ENCODE measurements at places on chromosomes 5 and 9.

GRCh38 chr5:92492908-92493307 is 1088.1 kb downstream of the NR2F1-AS1 start:
- no peak for DNase-seq

DNA sequence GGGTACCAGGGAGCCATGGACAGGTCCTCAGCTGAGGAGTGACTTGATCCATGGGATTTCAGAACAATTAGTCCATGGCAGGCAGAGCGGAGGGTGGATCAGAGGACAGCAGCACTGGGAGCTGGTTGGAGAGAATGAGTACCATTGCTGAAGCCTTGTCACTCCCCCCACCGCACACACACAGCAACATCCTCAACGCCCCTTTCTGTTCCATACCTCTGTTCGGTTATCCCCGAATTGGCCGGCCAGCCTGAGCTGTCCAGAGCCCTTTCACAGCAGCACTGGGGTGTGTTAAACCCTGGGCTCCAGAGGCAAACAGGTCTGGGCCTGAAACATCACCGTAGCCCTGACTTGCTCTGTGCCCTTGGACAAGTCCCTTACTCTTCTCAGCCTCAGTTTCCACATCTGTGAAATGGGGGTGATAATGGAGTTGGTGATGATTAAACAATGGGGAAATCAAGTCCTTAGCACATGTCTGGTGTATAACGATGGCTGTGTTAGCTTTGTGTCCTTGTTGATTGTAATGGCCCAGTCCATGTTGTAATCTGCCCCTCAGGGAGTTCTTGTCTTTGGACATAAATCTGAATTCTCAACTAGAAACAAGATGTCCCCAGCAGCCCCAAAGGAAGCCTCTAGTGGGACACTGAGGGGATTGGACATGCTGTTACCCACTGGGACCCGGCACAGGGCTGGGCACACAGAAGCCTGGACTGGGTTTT is 16.9 kb downstream of the GSN start:
- DNase-seq, result no peak

GRCh38 chr9:130692321-130692720 is 1.3 kb upstream of the EXOSC2 start:
- no peak for DNase-seq

DNA sequence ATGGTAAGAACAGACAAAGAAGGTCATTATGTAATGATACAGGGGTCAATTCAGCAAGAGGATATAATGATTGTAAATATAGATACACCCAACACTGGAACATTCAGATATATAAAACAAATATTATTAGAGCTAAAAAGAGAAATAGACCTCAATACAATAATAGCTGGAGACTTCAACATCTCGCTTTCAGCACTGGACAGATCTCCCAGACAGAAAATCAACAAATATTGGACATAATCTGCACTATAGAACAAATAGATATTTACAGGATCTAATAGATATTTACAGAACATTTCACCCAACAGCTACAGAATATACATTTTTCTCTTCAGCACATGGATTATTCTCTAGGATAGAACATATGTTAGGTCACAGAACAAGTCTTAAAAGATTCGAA is 190.6 kb upstream of the RFX3 start:
- DNase-seq, result no peak

DNA sequence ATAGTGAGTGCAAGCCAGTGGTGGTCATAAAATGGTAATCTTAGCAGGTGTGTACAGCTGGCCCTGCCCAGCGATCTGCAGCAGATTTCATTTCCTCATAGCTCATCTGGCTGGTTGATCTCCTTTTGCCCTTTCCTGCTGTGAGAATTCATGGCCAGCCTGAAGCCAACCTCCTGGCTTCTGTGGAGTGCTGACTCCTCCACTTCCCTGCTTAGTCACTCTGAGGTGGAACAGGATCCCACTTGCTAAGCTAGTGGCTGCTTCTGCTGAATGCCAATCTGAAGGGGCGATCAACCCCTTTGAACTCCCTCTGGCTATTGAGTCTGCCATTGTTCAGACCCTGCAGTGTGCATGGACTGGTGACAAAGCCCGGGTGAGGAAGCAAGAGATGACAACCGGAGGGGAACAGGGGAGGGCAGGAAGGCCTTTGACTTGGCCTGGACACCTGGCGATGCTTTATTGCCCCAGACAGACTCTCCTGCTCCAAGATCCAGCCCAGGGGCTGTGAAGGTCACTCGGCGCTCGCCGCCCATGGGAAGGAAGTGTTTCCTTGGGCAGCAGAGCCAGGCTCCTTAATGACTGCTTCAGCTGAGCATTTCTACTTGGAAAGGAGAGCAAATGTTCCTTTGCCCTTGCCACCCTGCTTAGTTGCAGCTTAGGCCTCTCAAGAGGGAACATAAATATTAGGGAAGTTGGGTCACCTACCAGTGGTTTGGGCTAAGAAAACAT is 341.1 kb downstream of the ZSWIM6 start:
- DNase-seq, result no peak

- no peak for DNase-seq
Measured at GRCh38 chr5:132469380-132470009, 21.1 kb downstream of the IRF1 start.

- no peak for DNase-seq
Measured at GRCh38 chr5:75603371-75603770, 7.9 kb upstream of the ANKDD1B start.

- no peak for DNase-seq
Measured at GRCh38 chr5:127615916-127616315, 33.0 kb upstream of the CTXN3 start.

DNA sequence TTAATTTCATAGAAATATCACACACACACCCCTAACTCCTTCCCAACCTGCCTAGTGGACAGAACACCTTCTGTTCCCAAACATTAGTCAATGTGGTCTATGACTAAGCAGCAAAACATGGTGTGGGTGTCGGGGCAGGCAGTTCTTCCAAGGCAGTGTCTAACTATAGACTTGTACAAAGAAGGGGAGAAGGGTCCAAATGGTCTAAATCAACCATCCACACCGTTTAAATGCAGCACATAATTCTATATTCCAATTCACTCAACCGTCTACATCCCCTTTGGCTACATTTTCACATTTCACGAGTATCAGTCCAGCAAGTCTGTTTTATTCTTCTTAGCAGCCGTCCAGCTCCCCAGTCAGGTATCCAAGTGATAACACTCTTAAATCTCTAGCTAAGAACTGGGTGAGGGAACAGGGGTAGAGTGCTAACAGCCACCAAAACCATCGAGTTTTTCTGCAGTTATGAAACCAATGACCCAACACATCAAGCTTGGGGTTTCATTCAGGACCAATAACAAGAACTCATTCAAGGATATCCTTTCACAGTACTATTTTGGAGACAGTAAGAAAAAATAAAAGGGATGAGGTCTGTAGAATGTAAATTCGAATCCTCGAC is 3.3 kb downstream of the ZNF608 start:
- no peak for DNase-seq

GRCh38 chr9:92378865-92379560 is 25.4 kb downstream of the OGN start:
- DNase-seq, result peak; percentile 3

- DNase-seq, result no peak
Measured at GRCh38 chr9:132244582-132245455, 83.0 kb downstream of the NTNG2 start.

GRCh38 chr5:78294248-78295034 is at the start of gene AP3B1:
Gene AP3B1 (minus strand): TSS chr5:78294698. CDS start chr5:78294579, 119 bp downstream.
- peak; percentile 97 for DNase-seq

GRCh38 chr5:103465891-103466290 is 96.7 kb downstream of the NUDT12 start:
- no peak for DNase-seq

DNA sequence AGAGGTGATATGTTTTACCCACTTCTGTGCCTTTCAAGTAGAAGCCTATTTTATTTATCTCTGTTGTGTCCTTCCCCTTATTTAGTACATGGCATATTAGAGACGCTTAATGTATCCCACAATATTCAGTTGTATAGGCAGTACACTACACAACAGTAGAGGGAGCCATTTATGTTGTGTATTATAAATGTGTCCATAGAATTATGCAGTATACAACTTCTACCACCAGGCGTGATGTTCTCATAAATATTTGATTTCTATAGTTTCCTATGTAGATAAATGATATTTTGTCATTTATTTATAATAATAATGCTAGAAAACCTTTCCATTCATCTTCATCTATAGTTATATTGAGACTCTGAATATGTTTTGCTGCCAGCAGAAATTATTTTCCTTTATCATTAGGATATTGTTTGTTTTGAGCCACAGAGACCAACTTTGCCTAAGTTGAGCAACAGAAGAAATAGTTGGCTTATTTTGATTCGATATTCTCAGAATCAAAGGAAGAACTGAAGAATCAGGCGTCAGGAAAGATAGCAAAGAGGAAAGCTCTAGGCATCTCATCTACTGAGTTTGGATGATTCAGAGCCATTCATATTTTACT is 81.7 kb downstream of the ADAMTS19 start:
- DNase-seq, result no peak

DNA sequence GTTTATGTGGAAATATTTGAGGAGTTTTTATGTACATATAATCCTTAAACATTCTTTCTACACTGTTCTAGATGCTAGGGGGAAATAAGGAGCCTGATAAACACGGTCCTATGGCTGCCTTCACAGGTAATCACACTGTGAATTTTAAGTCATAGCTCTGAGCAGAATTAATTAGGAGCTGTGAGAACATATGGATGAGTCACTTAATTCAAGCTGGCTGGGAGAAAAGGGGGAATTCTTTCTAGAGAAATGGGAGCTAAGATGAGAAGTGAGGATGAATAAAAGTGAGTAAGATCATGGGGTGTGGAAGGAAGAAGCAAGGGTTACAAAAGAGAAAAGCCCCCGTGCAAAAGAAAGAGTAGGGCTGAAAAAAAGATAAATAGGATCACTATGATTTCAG is 290.8 kb downstream of the DNAH5 start:
- no peak for DNase-seq

DNA sequence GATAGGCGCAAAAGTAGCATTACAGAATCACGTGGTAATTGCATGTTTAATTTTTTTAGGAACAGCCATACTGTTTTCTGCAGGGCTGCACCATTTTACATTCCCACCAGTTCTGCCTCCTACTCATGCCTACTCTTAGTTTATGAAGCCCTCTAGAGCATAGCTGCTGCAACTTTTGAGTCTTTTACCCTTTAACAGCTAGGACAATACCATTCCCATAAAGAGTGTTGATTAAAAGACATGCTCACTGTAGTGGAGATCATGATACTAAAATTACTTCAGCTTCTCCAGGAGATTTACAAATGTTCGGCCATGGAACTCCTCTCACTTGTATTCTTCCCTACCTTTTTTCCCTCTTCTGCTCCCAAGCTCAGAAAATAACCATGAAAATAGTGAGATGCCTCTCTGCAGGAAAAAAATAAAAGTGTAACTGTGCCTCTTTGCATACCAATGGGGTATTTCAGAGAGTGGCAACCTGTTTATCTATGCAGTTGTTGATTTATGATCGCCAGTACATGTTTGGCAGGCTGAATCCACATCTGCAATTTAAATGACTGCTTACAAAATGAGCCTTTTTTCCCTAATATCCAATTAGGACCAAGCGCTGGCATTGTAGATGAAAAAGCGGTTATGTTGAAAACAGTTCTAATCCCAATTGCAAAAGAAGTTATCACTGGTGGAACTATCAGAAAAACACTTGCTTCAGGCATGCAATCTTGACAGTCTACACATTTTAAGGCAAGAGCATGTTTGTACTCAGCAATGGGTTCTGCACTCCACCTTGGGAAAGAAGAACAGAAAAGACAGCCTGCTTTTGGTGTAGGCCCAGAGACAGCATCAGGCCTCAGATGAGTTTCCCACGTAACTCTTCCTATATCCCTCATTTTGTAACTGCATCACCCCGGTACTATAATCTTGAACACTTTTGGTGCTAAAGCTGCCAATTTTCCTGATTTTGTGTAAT is 131.1 kb downstream of the ADAMTSL1 start:
- DNase-seq, result no peak

- DNase-seq, result no peak
Measured at GRCh38 chr9:97940233-97940632, 2.3 kb upstream of the HEMGN start.

GRCh38 chr9:27528076-27528885 is 1.3 kb downstream of the MOB3B start:
- peak; percentile 25 for DNase-seq

DNA sequence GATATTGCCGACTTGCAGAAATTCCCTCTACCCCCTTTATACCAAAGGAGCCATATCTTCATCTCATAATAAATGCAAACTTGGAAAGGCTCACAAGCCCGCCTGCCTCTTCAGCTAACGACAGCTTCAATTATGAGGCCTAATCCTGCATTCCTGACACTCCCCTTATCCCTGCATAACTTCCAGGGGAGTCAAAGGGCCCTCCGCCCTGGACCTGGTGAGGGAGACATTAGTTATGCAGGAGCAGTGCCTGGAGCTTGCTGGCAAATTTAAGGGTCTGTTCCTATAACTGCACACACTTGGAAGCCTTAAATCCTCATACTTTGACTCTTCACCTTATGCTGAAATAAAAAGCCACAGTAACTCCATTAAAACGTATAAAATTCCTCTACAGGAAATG is 617.9 kb downstream of the BNC2 start:
- DNase-seq, result no peak

DNA sequence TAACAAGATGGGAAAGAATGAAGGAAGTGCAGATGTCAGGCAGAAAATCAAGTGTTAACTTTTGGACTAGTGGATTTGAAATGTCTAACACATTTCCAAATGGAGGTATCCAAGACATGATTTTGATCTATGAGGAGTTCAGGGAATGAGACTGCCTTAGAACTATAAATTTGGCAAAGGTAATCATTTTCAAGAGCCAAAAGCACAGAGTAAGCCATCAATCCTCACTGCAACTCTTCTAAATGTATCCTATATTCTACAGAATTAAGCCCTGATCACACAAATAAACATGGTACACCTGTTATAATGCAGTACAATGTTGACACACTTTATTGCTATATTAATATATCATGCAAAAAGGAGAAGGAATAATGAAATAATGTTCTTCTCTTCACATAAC is 55.6 kb downstream of the SETX start:
- DNase-seq, result no peak

DNA sequence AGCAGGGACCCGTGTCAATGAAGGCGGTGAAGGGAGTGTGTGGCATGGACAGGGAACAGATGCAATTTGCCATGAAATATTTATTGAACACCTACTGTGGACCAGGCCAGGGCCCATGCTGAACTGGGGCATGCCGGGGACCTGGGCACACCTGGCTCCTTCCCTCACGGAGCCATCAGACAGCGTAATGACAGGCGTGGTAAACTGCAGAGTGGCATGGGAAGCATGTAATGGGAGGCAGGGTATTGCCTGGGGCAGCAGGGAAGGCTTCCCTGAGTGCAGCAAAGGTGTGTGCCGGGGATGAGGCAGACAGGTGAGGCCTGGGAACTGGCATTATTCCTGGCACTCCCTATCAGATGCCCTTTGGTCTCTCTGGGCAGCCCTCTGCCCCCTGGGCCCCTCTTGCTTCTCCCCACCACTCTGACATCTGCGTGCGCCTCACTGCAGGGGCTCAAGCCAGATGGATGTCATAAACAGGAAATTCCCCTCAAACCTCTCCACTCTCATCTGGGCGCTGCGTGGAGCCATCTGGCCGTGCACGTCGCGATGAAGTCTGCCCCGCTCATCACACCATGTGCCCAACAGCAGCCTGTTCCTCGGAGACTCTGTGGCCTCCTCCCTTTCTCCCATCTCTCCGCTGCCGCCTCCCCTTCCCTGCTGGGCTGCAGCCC is 67.6 kb downstream of the HMCN2 start:
- DNase-seq, result no peak
